ENCODE measurements at places on chromosomes 6 and 20. TPM values are rescaled to one million over a fixed set of nuclear protein-coding genes. Genes with fewer than 3 reads are reported as not detected.

PCK1 gene
- polyA plus RNA-seq: not detected

TMEM242 gene
- polyA plus RNA-seq: 8.7 TPM

ELOVL2 gene
- polyA plus RNA-seq: not detected

PRL gene
- not detected for polyA plus RNA-seq

FRK gene
- polyA plus RNA-seq: not detected

TINAG gene
- polyA plus RNA-seq: not detected

ASIP gene
- polyA plus RNA-seq: not detected

VWA7 gene
- polyA plus RNA-seq: 1.2 TPM

SLC22A7 gene
- polyA plus RNA-seq: not detected

PDE10A gene
- polyA plus RNA-seq: not detected

CYP24A1 gene
- polyA plus RNA-seq: 0.60 TPM

PPIL6 gene
- polyA plus RNA-seq: 0.37 TPM

TCP11 gene
- not detected for polyA plus RNA-seq

MAD2L1BP gene
- 38.6 TPM for polyA plus RNA-seq

SLC22A1 gene
- polyA plus RNA-seq: not detected

EYS gene
- 0.05 TPM for polyA plus RNA-seq

MYT1 gene
- not detected for polyA plus RNA-seq

MUC22 gene
- not detected for polyA plus RNA-seq

PSMB9 gene
- polyA plus RNA-seq: 503 TPM

TCP1 gene
- polyA plus RNA-seq: 91.5 TPM

TBXT gene
- polyA plus RNA-seq: not detected

SAMD5 gene
- not detected for polyA plus RNA-seq

SPATS1 gene
- polyA plus RNA-seq: not detected

GPANK1 gene
- 21.6 TPM for polyA plus RNA-seq

LSM2 gene
- polyA plus RNA-seq: 122 TPM

SOX12 gene
- 0.44 TPM for polyA plus RNA-seq

BPIFA3 gene
- polyA plus RNA-seq: not detected

FAM210B gene
- polyA plus RNA-seq: 36.0 TPM

SLX4IP gene
- polyA plus RNA-seq: 2.4 TPM

DEFB124 gene
- not detected for polyA plus RNA-seq

CYP21A2 gene
- not detected for polyA plus RNA-seq

TRIM40 gene
- not detected for polyA plus RNA-seq

COMMD7 gene
- 127 TPM for polyA plus RNA-seq

LST1 gene
- 8.4 TPM for polyA plus RNA-seq

LZTS3 gene
- 1.0 TPM for polyA plus RNA-seq

PCSK2 gene
- polyA plus RNA-seq: not detected

BANF2 gene
- polyA plus RNA-seq: not detected

UBE2C gene
- 10.0 TPM for polyA plus RNA-seq

FYN gene
- 295 TPM for polyA plus RNA-seq
